ENCODE measurements at places on chromosomes 11 and 22.
A peak's percentile ranks its signal among the peaks of the same experiment; 100 is the strongest.

DNA sequence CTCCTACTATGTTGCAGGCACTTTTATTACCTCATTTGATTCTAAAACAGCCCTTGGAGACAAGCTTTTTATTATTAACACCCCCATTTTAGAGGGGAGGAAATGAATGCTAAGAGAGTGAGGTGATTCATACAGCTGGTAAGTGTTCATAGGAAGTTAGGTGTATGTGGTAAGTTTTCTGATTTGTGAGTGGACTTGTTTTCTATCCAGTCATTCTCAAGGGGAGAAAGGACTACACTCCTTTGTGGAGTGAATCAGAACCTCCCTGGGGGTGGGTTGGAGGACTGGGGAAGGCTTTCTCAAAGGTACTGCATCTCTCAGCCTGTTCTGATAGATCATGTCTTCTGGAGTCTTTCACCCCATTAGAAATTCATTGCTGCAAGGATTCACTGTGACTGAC, 23.5 kb downstream of the PKNOX2 start:
- DNase-seq = no peak

- no peak for DNase-seq
These were observed 209.6 kb downstream of the BUD13 start for GRCh38 chr11:116563028-116563711.

DNA sequence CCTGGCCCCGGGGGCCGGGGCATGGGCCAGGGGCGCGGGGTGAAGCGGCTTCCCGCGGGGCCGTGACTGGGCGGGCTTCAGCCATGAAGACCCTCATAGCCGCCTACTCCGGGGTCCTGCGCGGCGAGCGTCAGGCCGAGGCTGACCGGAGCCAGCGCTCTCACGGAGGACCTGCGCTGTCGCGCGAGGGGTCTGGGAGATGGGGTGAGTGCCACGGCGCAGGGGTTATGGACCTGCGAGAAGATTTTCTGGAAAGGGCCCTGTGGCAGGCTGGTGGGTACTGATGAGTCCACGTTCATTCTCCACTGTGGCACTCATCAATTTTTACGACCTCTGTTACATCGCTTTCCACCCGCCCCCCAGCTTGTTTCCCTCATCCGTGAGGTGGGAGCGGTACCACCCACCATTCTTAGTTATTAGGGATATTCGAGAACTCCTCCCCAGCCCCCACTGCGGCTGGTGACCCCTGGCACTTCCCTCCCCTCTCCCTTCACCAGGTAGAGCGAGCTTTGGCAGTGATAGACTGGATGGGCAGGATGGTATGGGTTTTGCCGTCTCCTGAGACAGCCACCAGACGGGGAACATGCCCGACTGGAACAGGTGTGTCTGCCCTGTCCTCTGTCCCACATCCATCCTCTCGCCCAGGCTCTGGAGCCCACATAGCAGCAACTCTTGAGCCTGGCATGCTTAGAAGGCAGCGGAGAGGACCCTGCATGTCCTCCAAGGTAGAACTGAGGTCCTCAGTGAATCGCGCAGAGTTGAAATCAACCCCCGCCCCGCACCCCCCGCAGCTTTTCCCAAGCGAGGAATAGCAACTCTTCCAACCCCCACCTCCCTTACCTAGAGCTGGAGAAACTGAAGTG, 562 bp downstream of the DGAT2 start:
- no peak for DNase-seq

GRCh38 chr11:14908214-14908880, 16.3 kb upstream of the CYP2R1 start:
- peak; percentile 64 for DNase-seq

DNA sequence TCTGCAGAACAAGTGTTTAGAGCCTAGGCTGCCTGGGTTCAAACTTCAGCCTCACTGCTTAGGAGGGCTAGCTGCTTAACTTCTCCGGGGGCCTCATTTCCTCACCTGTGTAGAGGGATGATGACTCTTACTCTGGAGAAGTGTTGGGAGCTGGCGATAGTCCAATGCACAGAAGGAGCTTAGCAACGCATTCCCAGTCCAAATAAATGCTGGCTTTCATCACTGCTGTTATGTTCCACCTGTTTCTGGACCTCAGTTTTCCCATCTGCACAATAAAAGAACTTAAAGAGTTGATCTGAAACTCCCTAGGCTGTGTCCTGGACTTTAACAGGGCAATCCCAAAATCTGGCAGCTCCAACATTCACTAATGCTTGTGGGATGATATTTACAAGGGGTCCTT, 337.8 kb downstream of the MIAT start:
- DNase-seq = peak; percentile 7

DNA sequence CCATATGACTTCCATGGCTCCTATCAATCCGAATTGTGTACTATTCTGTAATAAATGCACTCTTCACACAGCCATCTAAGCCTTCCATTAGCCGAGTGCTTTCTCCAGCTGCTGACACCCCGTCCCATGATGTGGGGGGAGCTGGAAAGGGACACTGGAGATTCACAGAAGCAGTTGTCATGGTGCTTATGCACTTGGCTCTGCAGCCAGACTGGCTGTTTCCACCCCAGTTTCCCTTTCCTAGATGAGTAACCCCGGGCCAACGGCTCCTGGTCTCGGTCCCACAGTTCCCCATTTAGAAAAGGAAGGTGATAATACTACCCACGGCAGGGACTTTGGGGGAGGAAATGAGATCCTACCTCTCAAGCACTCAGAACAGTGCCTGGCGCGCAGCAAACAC, 244.9 kb upstream of the SYN3 start:
- no peak for DNase-seq

DNA sequence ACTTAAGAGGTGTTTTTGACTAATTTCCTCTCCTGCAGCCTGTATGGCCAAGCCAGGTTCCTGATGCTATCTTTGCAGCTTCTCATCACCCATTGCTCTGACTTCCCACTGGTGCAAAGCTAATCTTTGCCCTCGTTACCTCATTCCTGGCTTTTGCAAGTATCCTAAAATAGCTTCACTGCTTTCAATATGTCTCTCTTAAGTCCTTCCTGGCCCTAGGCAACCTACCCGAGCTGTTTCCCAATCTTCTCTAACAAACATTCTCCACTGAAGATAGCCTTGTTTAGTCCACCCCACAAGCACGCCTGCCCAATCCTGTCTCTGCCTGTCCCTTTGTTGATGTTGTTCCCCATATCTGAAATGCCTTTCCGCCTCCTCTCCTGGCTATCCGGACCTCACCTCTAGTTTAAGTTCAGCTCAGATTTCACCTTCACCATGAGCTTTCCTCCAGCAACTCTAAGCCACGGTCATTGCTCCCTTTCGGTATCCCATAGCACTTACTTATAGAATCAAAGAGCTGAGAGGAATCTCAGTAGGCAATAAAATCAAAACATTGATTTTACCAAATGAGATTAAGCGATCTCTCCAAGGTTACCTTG, 30.1 kb upstream of the CECR2 start:
- DNase-seq = peak; percentile 1

GRCh38 chr11:71372693-71373657, 75.2 kb downstream of the DHCR7 start:
- no peak for DNase-seq

GRCh38 chr11:88337987-88338668, 592 bp upstream of the CTSC start:
- no peak for DNase-seq

- DNase-seq = peak; percentile 25
These were observed 1.6 kb downstream of the NR1H3 start for GRCh38 chr11:47259232-47259977.

DNA sequence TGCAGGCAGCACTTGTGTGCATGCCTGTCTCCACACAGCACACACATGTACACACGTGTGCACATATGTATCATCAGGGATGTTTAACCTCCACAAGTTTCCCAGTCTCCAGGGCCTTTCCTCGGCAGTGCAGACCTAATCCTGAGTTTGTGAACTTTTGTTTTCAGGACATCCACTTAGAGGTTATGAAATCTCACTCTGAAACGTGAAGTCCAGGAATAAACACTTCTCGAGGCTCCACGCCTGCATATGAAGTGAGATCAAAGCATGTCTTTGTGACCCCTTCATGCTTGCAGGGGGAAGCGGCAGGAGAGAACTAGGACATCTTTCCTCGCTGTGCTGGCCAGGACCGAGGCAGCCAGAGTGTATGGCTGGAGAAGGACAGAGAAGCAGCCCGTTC, 3.1 kb downstream of the SHISAL1 start:
- DNase-seq = no peak

DNA sequence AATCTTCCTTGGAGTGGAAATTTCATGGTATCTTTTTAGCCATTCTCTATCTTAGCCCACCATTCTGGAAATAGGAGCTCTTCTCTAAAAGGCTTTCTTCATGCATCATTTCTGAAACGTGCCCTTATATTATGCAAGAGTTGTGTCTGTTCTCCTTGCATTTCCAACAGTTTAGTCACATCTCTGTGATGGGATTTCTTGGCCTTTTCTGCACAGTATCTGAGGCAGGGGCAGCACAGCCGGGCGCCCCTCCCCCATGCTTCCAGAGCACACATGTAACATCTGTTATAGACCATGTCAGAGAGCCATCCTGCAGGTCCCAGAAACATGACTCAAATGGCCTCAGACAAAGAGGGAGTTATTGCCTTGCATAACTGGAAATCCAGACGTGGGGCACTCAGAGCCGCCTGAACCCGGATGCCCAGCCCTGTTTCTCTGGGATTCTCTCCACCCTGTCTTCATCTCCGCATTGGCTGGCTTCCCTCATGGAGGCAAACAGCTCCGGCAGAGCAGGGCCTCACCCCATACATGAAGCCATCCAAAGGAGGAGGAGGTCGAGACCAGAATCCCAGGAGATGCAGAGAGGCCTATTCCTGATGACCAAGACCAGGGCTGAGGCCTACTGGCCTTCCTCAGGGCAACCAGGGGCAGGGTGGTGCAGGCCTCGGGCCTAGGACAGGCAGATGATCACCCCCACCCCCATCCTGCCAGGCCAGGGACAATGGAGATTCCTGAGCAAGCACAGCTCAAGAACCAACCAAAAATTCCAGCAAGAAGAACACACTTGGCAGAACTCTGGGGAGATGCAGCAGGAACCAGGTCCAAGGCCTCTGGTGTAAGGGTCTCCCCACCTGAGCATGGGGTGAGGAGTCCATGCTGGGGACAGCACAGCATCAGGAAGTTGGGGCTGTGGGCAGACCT, 61.3 kb downstream of the IGLL5 start:
- no peak for DNase-seq

DNA sequence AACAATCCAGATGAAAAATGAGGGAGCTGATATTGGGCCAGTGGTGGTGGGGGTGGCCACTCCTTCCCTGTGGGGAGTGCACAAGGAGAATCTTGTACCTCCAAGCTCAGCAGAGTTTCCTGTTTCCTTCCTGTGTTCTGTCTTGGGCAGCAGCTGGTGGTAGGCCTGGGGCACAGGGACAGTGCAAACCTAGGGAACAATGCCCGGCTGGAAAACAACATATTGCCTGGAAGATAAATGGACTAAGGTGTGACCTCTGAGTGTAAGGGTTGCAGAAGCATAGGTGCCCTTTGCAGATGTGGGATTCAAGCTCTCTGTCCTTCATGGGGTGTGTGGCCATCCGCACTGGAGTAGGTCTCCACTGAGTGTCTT, 5.8 kb upstream of the JAM3 start:
- DNase-seq = no peak

- no peak for DNase-seq
These were observed 7.8 kb downstream of the PHOX2A start for GRCh38 chr11:72236083-72236697.

GRCh38 chr22:26656891-26657851, at the start of gene MIAT:
MIAT (plus strand) TSS chr22:26657588.
- DNase-seq = no peak

DNA sequence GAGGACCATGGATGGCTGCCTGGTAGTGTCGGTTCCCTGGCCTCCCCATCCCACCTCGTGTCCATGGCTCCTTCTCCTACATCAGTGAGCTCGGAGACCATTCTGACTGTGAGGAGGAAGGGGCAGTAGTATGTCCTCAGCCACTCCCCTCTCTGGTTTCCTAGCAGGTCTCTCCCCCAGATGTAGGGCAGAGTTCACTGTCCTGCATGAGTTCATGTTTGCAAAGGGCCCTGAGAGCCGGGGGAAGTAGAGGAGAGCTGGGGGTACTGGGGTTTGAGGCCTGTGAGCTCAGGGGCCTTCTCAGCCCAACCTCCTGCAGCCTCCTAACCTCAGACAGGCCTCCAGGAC, 18.4 kb upstream of the ST3GAL4 start:
- DNase-seq = no peak

DNA sequence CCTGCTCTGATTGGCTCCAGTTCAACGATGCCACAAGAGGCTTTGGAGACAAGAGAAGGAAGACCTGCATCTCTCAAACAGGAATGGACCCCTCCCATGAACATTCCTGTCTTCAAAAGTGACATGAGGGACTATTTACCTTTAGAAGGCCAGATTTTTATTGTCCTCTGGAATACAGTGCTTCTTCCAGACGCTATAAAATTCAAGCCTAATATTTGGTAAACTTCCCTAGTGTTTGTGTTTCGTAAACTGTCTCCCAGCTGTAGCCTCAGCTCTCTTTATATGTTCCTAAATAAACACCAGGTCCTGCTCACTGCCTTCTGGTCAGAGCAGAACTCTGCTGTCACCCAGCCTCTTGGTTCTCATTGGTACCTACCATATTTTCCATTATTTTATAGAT, 157.8 kb downstream of the CCDC34 start:
- no peak for DNase-seq

- no peak for DNase-seq
These were observed 12.1 kb upstream of the APOA1 start for GRCh38 chr11:116849486-116849885.

- DNase-seq = no peak
These were observed 32.9 kb upstream of the TECTA start for GRCh38 chr11:121067962-121068647.

- peak; percentile 44 for DNase-seq
These were observed 296.8 kb downstream of the RAB38 start for GRCh38 chr11:87878373-87878825.

- DNase-seq = no peak
These were observed 320.4 kb downstream of the KIRREL3 start for GRCh38 chr11:126680131-126680530.

GRCh38 chr11:97000481-97000880, 610.7 kb downstream of the JRKL start:
- no peak for DNase-seq
